GM20000 (cell line): ENCODE measurements at places on chromosomes 1 and 21.

- DNase-seq: no peak
Measured at GRCh38 chr1:4468804-4469514, 185.4 kb upstream of the AJAP1 start.

DNA sequence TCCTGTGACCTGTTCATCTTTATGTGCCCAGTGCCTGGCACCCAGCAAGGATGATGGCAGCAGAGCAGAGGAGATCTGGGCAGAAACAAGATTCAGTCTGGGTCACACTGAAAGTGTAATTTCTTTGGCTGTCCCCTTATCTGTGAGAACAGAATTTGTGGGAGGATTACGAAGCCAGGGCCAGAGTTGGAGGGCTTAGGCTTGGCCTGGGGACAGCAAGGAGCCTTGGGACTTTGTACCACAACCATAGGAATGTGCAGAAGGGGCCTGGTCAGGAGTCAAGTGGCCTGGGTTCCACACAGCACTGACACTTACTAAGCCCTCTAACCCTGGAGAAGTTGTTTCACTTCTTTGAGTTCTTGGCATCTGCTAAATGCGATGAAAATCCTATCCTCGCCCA lies 12.8 kb downstream of the PMVK start:
- no peak for DNase-seq

GRCh38 chr1:168497376-168497950 lies 46.3 kb downstream of the XCL2 start:
- no peak for DNase-seq

- no peak for DNase-seq
Measured at GRCh38 chr1:41795205-41795762, 123.4 kb downstream of the HIVEP3 start.

- peak; percentile 15 for DNase-seq
Measured at GRCh38 chr1:108708691-108709660, 3.7 kb upstream of the FNDC7 start.

DNA sequence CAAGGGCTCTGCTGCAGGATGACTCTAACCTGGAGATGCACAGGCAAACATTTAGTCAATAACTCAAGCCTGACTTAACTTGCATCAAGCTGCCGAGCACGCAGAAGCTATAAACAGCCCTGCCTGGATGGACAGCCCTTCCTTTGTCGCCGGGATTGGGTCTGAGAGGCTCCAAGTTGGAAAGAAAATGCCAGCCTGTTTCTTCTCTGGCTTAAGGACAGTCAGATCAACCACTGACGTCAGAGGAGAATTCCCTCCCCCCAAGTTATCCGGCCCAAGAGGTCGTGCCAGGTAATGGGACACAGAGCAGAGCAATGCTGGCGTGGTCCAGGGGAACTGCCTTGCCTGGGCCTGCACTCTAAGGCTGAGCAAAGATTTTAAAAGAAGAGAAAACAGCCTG lies 27.1 kb upstream of the LRRC38 start:
- DNase-seq: no peak

DNA sequence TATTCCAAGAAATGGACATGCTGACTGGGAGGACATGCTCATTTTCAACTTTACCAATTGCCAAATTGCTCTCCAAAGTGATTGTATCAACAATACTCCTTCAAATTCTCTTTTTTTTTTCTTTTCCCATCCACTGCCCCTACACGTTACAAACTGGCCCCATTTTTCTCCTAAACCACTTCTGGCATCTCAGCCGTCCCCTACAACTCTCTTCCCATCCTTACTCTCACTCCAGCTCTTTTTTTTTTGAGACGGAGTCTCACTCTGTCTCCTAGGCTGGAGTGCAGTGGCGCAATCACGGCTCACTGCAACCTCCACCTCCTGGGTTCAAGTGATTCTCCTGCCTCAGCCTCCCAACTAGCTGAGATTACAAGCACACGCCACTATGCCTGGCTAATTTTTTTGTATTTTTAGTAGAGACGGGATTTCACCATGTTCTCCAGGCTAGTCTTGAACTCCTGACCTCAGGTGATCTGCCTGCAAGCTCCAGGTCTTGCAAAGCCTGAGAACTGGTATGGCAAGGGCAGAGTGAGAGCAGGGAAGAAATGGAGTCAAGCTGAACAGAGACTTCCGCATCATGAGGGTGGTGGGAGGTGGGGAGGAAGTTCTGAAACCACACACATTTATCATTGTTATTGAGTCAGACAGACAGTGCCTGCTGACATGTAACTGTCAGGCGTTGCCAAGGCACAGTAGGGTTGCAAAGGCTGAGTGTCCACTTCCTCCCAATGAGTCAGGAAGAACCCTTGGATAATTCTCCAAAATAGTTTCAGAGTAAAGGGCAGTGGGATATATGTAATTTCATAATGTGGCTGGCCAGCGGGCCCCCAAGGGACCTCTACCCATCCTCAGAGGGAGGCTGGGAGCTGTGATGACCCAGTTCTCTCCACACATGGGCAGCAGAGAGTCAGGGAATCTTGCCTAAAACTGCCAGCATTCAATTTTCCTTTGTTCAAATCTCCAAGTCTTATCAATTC lies 17.4 kb downstream of the CELA3A start:
- DNase-seq: peak; percentile 67

GRCh38 chr1:43549921-43550597 lies 19.4 kb downstream of the PTPRF start:
- peak; percentile 69 for DNase-seq

GRCh38 chr1:187537936-187538335 lies 709.2 kb downstream of the PLA2G4A start:
- no peak for DNase-seq

- no peak for DNase-seq
Measured at GRCh38 chr1:228423404-228424053, 6.9 kb upstream of the TRIM17 start.

DNA sequence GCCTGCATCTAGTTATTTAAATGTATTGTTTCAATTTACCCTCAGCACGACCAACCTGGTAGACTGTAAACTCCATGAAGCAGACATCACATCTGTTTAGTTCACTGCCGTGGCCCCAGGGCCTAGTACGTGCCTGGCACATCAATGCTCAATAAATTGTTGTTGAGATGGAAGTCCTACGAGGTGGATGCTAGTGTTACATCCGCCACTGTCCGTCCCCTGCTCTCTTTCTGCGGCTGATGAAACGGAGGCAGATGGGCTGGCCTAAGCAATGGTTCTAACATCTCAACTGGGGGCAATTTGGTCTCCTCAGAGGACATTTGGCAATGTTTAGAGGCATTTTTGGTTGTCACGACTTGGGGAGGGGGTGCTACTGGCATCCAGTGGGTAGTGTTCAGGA lies 121.4 kb upstream of the IGSF21 start:
- DNase-seq: no peak

GRCh38 chr1:216600730-216601609 lies 122.3 kb downstream of the ESRRG start:
- DNase-seq: peak; percentile 59

DNA sequence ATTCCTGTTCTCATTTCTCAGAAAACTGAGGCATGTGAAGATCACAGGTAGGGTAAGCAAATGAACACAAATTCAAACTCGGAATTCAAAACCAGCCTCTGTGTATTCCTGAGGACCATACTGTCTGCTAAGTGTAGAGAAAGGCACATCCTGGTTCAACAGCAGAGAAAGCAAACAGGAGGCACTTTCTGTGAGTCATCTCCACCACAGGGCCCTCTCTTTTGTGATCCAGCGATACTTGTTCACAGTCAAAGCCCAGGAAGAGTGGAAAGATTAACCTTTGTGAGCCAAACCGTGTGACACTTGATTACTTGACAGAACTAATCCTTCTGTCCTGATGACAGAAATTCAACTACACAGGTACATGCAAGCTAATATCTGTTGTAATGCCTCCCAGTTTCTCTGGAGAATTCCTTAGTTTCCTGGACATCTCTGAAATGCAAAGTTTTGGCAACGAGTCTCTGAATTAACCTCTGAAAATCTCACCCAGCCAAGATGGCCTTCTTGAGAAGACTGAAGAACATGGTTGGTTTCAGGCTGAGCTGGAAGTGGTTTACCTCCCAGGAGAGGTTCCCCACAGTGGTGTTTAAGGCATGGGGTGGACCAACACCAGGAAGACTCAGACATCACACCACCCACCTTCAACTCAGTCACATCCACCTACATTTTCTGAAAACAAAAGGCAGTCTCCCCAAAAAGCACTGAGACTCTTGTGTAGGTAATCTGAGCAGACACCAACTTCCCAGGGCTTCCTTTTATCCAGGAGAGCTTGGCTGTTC lies 98.2 kb upstream of the ERG start:
- no peak for DNase-seq

DNA sequence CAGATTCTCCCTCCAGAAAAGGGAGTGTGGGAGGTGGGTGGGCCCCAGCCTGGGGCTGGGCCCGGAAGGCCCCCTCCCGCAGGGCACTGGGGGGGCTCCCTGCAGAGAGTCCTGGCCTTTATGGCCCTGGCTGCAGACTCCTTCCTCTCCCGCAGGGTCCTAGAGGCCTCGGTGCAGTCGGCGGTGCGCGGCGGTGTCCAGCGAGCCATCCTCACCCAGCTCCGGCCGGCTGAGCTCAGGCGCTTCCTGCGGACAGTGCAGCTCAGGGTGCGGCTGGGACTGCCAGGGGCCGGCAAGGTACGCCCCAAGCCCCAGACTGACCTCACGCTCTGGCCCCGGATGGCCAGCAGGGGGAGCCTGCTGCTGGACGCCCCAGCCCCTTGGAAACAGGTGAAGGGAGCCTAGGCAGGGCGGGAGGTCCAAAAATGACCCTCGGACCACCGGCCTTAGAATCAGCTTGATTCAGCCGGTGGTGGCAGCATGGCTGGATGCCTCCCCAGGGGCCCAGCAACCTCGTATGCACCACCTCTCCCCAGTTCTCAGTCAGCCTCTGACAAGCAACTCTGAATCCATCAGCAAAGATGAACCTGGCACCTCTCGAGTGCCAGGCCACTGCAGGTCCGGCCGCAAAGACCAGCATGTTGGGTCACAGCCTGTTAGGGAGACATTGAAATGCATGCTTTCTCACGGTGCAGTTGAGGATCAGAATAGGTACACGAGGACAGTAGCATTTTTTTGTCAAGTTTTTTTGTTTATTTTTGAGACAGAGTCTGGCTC lies 20.6 kb downstream of the MTHFR start:
- DNase-seq: peak; percentile 85

- DNase-seq: no peak
Measured at GRCh38 chr1:157032303-157032702, 13.2 kb downstream of the ARHGEF11 start.

- no peak for DNase-seq
Measured at GRCh38 chr1:213136190-213136917, 85.3 kb downstream of the RPS6KC1 start.

DNA sequence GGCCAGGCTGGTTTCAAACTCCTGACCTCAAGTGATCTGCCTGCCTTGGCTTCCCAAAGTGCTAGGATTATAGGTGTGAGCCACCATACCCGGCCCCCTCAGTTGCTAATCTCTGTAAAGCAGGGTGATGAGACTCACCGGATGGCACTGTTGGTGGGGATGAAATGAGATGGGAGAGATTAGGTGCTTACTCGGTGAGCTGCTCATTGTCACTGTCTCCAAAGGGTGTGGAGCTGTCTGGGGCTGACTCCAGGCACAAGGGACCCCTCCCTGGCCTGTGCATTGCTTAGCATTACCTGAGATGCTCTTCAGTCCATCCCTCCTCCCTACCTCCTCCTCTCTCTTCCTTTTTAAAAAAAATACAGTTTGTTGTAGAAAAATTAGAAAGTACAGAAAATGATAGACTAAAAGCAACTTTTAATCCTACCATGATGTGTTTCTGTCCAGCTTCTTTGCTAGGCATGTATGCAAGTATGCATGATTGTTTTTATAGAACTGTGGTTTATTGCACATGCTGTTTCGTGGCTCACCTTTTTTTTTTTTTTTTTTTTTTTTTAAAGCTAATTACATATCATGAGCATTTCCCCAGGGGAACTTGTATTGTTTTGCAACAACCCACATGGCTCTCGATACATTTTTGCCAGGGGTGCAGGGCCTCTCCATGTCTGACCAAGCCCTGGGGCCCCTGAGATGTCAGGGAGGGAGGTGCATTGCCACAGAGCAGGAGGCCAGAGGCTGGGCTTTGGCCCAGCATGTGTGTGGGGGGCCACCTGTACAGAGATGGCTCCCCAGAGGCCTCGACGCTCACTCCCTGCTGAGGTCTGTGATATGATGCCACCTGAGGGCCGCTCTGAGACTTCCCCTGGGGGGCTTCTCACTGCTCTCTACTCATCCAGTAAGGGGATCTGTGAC lies 55.4 kb downstream of the ARHGEF10L start:
- no peak for DNase-seq

- no peak for DNase-seq
Measured at GRCh38 chr21:41692185-41692565, 74.7 kb downstream of the RIPK4 start.

GRCh38 chr1:219988387-219988786 lies 57.9 kb downstream of the EPRS1 start:
- peak; percentile 34 for DNase-seq

DNA sequence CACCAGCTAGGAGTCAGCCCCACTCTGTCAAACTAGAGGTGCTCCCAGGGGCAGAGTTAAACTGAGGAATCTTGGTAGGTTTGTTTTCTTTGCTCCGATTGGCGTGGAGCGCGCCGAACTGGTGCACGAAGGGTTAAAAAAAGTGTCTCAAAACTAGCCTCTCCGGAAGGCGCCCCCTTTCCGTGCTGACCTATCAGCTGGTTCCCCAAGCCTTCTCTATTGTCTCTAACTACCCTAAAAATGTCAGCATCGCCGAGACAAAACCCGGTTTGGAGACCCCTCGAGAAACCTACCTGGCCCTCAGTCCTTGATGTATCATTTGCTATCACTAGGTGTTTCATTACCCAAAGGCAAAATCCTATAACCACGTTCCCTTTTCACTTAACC lies 2.2 kb downstream of the TGFB2 start:
- no peak for DNase-seq

- DNase-seq: peak; percentile 29
Measured at GRCh38 chr1:99481391-99481996, 164.4 kb upstream of the PALMD start.

- DNase-seq: no peak
Measured at GRCh38 chr1:226901421-226901820, 31.0 kb downstream of the PSEN2 start.

- DNase-seq: no peak
Measured at GRCh38 chr1:32611859-32612188, 38.5 kb downstream of the ZBTB8OS start.

DNA sequence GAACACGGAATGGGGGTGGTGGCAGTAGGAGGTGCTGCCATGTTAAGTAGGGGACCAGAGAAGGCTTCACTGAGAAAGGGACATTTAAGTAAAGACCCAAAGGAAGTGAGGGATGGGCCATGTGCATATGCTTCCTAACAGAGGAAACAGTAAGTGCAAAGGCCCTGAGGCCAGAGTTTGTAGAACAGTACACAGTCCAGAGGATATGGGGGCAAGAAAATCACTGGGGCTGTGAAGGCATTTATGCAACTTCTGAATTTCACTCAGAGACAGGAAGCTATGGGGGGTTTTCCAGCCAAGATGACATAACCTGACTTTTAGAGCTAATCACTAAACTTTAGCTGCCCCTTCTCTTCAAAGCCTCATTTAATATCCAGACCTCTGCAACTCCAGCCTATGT lies 202.5 kb upstream of the EDN2 start:
- peak; percentile 54 for DNase-seq

GRCh38 chr1:1215080-1215676 lies 1.2 kb upstream of the TNFRSF4 start:
- no peak for DNase-seq
